ENCODE measurements at places on chromosomes 2 and 18. TPM values are rescaled to one million over a fixed set of nuclear protein-coding genes. Genes with fewer than 3 reads are reported as not detected.

The SPATA3 gene
- total RNA-seq = not detected

The DTYMK gene
- total RNA-seq = 57.7 TPM

The MERTK gene
- total RNA-seq = 0.35 TPM

The LIMS2 gene
- 15.5 TPM for total RNA-seq

The FBLN7 gene
- total RNA-seq = 8.4 TPM

The IMPA2 gene
- total RNA-seq = 12.6 TPM

The MEP1B gene
- total RNA-seq = not detected

DNA sequence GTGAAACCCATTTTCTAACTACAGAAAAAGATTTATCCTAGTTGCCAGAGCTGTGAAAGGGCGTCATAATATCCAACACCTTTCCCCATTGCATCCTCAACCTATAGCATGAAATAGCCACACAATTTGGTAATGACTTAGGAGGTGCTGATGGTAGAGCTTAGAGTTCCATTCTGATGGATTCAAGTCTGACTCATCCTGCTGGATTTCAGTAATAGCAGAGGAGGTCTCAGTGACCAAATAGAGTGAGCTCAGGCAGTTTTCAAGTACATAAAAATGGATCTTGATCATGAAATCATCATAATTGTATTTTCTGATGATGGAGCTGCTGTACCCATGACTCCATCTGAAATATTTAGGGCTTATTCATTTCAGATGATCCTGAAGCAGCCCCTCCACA, 270.7 kb upstream of the KLHL29 start:
- DNase-seq = no peak

DNA sequence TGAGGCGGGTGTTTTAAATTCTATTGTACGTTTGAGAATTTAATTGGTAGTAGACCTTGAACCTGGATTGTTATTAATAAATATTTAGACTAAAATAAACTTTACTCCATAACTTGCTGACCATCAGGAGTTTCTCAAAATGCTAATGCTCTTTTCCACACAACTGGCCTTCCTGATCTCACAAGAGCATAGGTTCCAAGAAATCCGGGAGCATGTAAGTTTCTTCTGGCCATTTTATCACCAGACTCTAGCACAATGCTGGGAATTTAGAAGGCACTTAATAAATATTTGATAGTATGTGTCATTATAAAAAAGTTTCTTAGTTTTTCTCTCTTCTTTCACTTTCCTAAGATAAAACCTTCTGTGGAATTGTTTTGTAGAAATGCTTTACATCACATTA, 2047.1 kb downstream of the SUCLG1 start:
- DNase-seq = no peak

DNA sequence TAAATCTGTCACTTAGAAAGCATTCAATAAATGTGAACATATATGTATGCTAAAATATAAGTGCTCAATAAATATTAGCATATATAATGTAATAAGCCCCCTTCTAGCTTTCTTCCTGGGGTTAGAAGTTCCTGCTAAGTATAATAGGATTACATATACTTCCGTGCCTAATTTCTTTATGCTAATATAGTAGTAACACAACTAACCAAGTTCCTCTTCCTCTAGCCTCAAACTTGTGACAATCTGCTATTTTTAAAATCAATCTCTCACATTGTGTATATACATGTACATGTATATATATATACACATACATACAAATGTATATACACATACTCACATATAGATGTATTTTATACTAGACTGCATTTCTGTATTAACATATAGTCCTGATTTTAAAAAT, 32.2 kb downstream of the TLK1 start:
- DNase-seq = no peak

DNA sequence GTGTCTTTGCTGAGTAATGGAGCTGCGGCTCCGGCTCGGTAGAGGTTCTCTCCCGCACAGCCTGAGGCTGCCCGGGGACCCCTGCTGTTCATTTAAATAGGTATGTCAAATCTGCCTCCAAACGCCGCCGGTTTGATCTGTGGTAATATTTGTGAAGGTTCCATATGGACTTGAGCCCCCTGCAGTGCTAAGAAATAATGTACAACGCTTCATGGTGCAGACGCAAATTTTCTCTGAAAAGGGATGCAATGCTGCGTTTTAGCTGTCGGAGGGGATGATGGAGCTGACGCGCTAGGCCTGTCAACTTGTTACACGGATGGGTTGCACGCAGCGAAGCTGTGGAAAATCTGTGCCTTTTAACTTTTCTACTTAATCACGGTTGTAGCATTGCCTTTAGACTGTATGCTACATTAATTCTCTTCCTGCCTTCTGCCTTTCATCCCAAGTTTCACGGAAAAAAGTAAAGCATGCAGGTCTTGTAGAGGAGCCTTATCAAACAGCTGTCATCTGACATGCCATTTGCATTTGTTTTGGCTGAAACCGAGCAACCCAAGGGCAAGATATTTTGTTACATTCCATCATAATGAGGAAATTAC, 43.2 kb downstream of the MRPS9 start:
- no peak for DNase-seq

DNA sequence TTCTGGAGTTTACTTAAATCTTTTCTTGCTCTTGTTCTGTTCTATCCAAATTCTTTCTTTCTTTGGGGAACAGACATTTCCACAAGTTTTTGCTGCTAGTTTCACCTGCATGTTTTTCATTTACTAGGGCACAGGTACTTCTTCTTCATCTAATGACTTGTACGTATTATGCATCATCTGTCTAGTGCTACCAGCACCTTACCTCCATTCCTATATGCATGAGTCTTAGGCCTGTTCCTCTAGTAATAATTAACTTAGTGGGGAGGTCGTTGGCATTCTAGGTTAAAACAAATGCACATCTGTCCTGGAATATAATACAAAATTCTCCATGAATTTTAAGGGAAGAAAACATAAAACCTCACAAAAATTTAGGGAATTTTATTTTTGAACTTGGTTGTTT, 164.5 kb upstream of the STON1 start:
- no peak for DNase-seq

- DNase-seq = no peak
These were observed 876.5 kb downstream of the EPHA4 start for GRCh38 chr2:220695397-220696279.
